Stimulated activated CD8-positive, alpha-beta memory T cell treated with anti-CD3 and anti-CD28 coated beads, Interleukin-7, amount 100 ng/mL, for 1 hour (primary cell): ENCODE measurements at places on chromosomes 11 and 22.

- no peak for DNase-seq
Measured at GRCh38 chr11:123434911-123435310, 4.8 kb downstream of the GRAMD1B start.

GRCh38 chr22:27057717-27058116, 400.3 kb downstream of the MIAT start:
- DNase-seq = no peak

DNA sequence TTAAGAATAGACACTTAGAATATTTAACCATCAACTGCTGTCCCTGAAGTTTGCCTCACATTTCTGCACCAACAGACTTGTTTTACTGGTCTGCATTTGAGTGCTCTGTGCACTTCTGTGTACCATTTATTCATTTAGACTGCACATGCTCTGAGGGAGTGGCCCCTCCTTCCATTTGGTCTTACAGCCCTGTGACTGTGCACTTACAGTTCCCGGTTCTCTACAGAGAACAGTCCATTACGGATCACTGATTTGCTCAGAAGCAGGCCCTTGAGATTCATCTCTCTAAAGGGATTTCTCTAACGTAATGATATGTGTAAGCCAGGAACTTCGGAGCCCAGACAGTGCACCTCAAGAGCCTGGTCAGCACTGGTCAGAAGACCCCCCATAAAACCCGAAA, 247.3 kb upstream of the BLID start:
- no peak for DNase-seq

GRCh38 chr11:8309862-8310261, 46.2 kb upstream of the LMO1 start:
- DNase-seq = no peak

- DNase-seq = no peak
Measured at GRCh38 chr11:61880454-61880853, 10.9 kb downstream of the FADS3 start.

DNA sequence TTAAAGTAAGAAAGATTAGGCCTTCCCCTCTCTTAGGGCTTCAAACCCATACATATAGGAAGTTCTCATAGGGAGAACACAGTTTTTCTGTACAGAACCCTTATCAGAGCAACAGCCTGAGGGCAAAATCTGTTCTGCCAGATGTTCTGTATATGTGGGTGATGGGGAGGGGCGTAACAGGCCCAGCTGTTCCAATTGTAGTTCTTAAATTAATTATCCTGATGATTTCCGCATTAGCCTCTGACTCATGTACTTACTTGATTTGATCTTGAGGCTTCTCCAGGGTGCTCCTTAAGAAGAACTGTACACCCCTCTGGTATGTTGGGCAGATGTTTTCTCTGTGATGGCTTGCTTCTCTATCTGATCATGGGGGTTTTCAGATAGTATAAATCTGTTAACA, 123.1 kb upstream of the C11orf87 start:
- no peak for DNase-seq

- DNase-seq = no peak
Measured at GRCh38 chr11:17171916-17172315, 35.9 kb downstream of the PIK3C2A start.

- no peak for DNase-seq
Measured at GRCh38 chr11:133943950-133944698, 12.6 kb downstream of the IGSF9B start.
